ENCODE measurements at places on chromosomes 12 and 14.
A peak's percentile ranks its signal among the peaks of the same experiment; 100 is the strongest.

- no peak for DNase-seq
Observed at GRCh38 chr12:2696136-2696535, 98.6 kb upstream of the FKBP4 start.

DNA sequence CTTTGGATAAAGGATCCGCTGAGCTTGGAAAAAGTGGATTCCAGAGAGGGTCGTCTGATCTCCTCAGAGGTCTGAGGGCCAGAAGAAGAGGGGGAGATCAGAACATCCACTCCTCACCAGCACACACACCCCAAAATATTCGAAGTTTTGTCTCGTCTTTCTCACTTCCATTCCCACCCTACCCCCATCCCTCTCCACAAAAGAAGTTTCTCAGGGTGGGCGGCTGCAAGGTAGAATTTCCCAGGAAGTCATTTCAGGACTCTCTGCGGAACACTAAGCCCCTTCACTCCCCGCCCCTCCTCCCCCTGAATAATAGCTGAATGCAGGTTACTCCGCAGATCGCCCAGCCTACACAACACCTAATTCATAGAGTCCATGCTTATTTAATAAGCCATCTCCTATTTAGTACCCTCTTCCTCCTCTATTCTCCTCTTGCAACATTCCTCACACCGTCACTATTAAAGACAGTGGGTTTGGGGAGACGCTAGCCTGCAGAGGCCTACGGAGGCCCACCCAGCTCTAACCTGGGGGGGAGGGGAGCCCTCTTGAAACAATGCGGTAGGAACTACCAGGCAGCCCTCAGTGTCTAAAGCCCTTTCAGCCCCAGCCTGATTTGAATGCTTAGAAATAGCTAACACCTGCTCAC, 649 bp upstream of the SALL2 start:
- DNase-seq, result no peak

GRCh38 chr14:105563347-105563737, 37.0 kb downstream of the TMEM121 start:
- peak; percentile 2 for DNase-seq

GRCh38 chr14:20177433-20177974, 13.2 kb upstream of the OR11G2 start:
- no peak for DNase-seq

DNA sequence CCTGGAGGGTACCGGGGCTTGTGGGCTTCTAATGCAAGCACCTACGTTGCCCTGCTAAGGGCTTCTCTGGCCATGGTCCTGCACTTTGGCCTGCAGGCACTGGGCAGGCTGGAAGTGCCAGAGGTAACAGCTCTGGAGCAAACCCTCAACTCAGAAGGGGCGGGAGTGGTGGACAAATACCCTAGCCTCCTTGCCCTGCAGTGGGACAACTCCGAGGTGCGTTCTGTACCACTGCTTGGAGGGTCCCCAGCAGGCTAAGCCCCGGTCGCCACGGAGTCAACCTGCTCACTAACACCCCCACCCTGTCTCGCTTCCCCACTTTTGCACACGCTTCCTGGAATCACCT, 20.4 kb upstream of the BEGAIN start:
- no peak for DNase-seq

DNA sequence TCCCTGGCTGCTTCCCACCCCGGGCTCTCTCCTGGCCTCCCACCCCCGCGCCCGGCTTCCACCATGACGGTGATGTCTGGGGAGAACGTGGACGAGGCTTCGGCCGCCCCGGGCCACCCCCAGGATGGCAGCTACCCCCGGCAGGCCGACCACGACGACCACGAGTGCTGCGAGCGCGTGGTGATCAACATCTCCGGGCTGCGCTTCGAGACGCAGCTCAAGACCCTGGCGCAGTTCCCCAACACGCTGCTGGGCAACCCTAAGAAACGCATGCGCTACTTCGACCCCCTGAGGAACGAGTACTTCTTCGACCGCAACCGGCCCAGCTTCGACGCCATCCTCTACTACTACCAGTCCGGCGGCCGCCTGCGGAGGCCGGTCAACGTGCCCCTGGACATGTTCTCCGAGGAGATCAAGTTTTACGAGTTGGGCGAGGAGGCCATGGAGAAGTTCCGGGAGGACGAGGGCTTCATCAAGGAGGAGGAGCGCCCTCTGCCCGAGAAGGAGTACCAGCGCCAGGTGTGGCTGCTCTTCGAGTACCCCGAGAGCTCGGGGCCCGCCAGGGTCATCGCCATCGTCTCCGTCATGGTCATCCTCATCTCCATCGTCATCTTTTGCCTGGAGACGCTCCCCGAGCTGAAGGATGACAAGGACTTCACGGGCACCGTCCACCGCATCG, 1.8 kb downstream of the KCNA1 start:
- peak; percentile 30 for DNase-seq

GRCh38 chr12:74204236-74204635, 333.4 kb upstream of the ATXN7L3B start:
- no peak for DNase-seq

DNA sequence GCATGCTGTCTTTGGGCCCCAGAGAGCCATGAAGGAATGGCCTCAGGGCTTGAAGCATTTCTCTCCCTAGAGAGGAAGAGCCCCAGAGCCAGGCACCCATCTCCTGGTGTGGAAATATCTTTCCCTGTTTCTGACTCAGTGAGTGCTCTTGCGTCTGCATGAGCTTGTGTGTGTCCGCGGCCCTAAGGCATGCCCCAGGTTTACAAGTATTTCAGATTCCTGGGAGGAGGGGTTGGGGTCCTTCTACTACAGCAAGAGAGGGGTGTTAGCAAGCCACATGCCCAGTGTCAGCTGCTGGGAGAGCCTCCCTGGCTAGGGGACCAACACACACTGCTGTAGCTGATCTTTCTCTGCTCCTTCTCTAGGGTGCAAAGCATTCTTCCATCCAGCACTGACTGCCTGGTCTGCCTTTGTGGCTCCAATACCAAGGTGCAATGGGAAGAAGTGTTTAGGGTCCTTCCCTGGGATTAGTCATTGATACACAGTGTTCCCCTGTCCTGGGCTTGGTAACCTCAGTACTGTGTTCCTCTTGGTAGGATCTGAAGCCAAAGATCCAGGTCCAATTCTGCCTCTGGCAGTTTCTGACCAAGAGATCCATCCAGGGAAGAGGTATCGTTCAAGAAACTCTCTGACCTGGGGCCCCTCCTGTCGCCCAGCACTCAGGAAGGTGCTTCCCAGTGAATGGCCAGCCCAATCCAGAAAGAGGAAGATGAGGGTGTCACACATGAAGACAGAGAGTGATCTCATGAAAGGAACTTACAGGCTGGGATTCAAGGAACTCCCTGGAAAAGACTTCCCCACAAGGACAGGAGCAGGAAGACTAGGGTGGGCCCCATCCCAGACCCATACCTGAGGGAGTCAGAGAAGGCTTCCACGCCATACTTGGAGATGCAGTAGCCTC, 3.1 kb downstream of the RDH16 start:
- DNase-seq, result no peak

DNA sequence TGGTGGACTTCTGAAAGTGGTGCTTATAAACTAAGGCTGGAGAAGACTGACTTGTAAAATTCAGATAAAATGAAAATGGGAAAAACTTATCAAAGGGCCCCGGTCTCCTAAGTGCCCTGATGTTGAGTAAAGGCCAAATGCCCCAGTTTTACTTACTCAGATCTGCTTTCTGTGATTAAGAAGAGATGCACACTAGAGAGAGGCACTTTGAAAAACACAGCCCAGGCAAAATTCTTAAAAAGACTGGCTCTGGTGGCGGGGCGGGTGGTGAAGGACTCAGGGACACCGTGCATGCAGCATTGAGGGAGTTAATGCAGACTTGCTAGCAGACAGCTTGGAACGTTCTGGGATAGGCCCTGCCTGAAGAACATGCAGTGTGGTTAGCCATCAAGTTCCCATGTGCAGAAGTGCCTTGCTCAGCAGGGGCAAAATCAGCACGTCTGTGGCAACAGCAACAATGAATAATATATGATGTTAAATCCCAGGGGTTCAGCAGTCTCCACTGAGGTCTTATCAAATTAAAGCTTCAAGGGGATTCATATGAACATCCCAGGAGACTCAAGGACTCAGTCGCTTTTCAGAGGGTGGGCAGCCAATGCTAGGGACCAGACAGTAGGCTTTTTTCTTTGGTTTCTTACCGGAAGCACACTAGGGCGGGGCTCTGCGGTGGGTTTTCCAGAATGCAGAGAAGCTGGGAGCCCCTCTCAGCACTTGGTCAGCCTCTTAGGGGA, 105.0 kb downstream of the DAD1 start:
- no peak for DNase-seq

DNA sequence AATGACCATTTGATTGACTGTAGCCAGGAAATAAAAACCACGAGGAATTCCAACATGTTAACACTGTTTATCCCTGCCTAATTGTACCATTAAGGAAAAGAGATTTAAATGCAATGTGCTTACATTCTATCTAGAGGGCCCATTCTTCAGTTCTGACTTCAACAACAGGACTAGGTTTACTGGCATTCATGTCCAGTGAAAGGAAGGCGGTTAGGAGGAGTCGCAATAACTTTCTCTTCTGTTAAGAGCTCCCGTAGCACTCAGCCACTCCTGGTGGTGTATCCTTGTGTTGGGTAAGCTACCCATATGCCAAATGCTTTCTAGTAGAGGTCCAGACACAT, 154.7 kb downstream of the STXBP6 start:
- DNase-seq, result no peak

DNA sequence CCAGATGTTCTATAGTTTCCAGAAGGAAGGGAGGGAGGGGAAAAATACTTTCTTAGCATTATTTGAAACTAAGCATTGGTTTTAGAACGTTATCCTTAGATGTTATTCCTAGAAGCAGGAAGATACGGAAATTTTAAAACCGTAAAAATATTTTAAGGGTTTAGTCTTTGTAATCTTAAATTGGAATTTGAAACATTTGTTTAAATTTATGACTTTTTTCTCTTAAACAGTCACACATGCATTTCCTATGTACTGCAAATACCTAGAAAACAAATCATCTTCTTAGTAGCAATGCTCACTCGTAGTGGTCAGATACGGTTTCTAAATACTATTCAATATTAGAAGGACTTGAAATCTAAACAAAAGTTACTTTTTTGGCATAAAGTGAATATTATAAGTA, 282.0 kb downstream of the ERC1 start:
- no peak for DNase-seq

DNA sequence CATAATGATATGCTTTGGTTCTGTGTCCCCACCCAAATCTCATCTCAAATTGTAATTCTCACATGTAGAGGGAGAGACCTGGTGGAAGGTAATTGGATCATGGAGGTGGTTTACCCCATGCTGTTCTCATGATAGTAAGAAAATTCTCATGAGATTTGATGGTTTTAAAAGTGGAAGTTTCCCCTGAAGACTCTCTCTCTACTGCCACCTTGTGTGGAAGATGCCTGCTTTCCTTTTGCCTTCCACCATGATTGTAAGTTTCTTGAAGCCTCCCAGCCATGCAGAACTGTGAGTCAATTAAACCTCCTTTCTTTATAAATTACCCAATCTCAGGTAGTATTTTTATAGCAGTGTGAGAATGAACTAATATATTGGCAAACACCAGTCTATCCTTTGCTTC, 260.4 kb upstream of the PPFIA2 start:
- DNase-seq, result no peak

DNA sequence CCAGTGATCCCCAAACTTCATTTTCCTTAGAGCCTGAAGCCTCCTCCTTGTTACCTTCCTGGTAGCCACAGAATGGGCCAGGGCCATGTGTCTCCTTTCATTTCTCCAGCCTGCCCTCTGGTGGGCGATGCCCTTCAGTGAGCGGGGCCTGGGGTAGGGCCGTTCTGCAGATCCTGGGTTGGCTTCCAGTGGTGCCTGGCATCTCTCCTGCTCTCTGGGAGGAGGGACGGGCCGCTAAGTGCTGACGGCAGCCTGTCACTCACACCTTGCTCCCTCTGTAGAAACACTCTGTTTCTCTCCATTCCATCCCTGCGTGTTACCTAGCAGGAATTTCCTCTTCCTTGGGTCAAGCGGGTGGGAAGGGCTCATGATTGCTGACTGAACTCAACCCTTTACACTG, 232.1 kb downstream of the CACNA1C start:
- DNase-seq, result peak; percentile 44

GRCh38 chr14:78007160-78007559, 163.0 kb upstream of the NRXN3 start:
- no peak for DNase-seq

- DNase-seq, result peak; percentile 14
Observed at GRCh38 chr14:77266336-77266735, 4.7 kb downstream of the NGB start.

DNA sequence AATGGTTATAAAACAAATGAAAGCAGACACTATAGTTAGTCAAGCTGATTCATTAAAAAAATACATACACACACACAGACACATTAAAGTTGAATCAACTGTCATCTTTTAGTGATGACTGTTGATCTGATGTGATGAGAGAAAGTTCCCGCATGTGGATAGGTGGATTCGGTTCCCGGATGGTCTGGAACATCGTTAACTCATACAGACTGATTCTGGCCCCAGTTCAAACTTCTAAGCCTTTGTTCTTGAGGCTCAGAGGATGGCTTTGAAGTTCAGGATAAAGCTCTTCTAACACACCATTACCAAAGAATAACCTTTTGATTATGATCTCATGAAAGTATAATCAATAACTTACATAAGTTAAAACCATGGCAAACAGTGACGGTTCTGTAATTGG, 27.5 kb downstream of the WIF1 start:
- DNase-seq, result no peak

DNA sequence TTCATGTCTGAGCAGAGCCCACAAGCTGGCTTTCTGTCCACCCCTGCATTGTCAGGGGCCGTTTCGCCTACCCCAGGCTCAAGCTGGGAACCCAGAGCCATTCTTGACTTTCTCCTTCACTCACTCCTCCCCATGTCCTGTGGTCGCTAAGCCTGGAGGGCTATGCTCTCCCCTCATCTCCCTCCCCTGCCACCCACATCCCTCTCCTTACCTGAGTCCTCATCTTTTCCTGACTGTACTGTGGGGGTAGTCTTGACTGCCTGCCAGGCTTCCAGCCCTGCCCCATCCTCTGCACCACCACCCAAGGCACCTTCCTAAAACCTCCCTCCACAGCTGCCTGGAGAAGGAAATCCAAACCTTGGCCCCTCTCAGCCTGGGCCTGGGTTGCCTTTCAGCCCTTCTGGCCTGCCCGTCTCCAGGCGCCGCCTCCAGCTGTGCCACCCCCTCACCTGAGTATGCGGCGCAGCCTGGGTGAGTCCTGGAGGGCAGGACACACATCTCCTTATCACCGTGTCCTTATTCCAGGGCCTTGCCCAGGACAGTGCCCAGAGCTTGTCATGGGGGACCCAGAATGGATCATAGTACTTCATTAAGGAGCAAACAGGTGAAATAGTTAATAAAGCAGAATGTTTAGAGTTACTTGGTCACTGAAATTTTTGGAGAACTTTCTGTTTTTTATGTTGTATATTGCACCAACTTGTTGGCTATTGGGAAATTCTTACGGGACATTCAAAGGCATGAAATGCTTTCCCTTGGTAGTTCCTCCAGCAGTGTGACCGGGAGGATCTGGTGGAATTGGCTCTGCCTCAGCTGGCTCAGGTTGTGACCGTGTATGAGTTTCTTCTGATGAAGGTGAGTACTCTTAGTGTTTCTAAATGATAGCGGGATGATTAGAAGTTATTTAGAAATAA, 14.5 kb downstream of the ZNF839 start:
- no peak for DNase-seq

DNA sequence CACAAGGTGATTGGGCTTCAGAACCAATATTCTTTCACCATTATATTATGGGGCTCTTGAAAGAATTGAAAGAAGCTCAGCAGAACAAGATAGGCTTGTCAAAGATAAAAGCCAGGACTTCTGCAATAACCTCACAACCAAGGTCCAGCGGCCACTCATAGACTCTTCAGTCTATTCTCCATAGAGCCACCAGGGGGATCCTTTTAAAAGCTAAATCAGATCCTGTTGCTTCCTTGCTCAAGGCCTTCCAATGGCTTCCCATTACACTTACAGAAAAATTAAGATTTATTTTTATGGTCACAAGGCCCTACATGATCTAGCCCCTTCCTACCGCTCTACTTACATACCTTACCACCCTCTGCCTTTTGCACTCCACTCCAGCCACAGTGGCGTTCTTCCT, 169.6 kb downstream of the C12orf42 start:
- DNase-seq, result no peak

Measured in activated naive CD8-positive, alpha-beta T cell treated with anti-CD3 and anti-CD28 coated beads, Interleukin-2, amount 10 ng/mL, durations not matched to agents 7 days and 5 days (primary cell).